ENCODE measurements at places on chromosomes 13 and 19.

DNA sequence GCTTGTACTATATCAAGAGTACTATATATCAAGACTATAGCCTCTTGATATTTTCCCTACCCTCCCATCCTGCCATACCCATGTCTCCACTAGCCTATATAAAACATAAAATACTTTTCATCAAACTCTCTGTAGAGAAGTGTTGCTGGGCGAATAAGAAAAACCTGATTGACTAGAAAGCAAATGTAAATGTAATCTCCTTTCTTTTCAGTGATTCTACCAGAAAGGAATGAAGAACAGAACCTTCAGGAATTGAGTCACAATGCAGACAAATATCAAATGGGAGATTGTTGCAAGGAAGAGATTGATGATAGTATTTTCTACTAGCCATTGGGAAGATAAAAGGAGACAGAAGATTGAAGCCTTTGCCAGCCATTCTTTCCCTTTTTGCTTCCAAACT lies 89.2 kb downstream of the KCNRG start:
- DNase-seq = no peak

DNA sequence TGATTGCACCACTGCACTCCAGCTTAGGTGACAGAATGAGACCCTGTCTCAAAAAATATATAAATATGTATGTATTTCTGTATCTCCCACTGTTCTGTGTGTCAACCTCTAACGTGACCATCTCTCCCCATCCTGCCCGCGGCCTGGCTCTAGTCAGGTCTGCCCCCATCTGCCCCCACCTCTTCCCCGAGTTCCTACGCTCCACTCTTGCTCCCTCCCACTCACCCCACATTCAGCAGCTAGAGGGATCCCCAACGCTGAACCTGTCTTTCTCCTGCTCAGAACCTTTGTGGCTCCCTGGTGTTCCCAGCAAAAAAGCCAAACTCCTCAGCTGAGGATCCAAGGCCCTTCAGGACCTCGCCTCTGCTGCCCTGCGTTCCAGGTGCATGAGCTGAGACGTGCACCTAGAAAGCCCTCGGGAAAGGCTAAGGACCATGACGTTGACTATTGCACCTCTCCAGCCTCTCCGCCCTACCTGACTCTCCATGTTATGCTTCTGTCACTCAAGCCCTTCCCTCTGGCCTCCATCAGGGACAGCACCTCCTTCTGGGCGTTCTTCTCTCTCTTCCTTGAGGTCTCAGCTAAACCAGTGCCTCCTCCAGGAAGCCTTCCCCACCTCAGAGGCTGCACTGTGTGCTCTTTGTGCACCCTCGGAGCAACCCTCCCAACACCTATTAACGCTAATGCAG lies 18.1 kb downstream of the AKT2 start:
- DNase-seq = no peak

DNA sequence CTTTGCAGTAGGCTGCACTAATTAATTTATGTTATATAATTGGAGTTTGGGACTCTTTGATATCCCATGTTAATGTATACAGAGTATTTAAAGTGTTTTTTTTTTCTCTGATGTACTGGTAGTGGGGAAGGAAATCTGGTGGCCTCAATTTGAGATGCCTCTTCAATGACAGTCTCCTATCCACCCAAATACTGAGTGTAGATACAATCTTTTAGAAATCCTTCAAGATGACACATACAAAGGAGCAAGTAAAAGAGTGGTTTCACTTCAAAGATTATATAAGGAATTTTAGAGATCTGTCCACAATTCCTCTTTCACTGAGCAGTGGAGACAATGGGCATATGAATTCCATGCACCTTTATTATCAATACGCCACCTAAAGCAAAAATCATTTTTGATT lies 15.1 kb downstream of the NALCN start:
- DNase-seq = no peak

GRCh38 chr19:39677961-39678889 lies 22.5 kb downstream of the LGALS16 start:
- DNase-seq = no peak

DNA sequence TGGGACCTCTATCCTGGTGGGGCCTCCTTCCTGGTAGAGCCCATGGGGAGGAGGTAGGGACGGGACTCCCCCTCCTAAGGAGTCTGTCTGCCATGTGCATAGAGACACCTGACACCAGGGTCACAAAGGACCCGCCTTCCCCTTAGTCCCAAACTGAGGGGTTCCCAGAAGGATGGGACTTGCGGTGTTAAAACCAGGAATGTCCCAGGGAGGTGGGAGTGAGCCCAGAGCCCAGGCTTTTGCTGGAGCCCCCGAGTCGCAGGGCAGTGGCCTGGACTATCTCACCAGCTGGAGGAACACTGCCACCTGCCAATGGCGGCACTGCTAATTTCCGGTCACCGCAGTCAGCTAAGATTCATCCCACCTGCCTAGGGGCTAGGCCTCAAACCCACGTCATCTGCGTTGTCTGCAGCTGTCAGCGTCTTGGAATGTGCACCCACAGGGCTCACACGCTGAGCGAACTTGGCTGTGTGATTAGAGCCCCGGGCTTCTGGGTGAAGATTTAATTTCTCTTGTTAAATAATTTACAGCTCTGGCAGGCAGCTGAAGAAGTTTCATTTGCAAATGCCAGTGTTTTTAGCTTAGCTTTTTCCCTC lies 31.9 kb upstream of the ATP11A start:
- no peak for DNase-seq

- DNase-seq = no peak
Measured at GRCh38 chr19:52170863-52171320, 529 bp downstream of the ZNF836 start.

- DNase-seq = peak; percentile 23
Measured at GRCh38 chr19:48480558-48481500, 11.7 kb downstream of the CYTH2 start.

GRCh38 chr13:27599096-27599495 lies 21.2 kb downstream of the LNX2 start:
- no peak for DNase-seq

DNA sequence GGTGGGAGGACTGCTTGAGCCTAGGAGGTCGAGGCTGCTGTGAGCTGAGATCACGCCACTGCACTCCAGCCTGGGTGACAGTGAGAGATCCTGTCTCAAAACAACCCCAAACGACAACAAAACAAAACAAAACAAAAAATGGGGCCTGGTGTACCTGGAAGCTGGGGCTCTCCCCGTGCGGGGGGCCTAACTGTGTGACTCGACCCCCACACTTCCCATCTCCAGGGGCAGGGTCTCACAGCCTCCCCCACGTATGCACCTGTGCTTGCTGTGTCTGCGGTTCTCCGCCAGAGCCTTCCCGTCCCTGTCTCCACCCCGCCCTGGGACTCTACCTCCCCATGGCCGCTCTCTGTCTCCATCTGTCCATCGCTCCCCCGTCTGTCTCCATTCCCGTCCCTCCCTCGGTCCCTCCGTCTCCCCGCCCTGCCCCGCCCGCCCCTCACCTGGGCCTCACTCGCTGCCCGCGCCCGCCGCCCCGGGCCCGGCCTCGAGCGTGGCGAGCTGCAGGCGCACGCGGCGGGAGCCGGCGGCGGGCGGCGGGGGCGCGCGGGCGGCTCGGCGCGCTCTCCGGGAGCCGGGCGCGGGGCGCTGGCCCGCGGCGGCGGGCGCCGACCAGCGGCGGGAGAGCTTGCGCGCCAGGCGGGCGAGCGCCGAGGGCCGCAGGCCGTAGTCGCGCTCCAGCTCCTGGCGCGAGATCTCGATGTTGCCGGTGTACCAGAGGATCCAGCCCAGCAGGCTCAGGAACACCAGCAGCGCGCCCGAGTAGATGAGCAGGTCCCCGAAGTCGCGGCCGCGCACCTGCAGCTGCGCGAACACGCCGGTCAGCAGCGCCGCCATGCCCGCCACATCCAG lies 587 bp downstream of the TMEM238 start:
- no peak for DNase-seq

GRCh38 chr13:48294653-48295052 lies 8.9 kb upstream of the RB1 start:
- no peak for DNase-seq

GRCh38 chr19:475360-475759 lies 14.5 kb upstream of the SHC2 start:
- DNase-seq = no peak

DNA sequence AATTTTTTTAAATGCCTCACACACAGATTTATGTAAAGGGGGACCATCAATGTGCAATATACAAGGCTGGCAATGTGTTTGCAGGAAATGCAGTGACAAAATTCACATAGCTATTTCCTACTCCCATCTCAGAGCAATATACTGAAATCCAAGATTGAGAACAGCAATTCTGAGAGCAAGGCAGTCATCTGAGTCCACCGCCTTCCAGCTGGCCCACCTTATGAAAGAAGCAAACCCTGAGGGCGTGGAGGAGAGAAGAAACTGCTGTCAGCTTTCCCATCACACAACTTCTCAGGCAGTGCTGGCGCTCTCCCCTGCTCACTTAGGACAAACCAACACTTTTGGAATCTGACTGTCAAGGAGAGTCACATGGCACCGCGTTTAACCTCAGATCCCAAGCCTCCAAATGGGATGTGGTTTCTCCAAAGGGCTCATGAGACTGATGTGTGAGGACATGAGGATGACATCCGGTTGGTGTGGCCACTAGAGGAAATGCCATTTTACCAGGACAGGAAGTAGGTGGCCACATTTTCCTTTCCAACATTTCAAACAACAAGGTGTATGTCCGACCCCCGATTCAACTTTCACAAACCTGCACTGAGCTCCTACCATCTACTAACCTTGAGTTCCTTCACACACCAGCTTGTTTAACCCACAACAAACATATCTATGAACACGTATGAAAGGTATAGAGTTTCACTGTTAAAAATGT lies 3.7 kb upstream of the DOCK9 start:
- no peak for DNase-seq

DNA sequence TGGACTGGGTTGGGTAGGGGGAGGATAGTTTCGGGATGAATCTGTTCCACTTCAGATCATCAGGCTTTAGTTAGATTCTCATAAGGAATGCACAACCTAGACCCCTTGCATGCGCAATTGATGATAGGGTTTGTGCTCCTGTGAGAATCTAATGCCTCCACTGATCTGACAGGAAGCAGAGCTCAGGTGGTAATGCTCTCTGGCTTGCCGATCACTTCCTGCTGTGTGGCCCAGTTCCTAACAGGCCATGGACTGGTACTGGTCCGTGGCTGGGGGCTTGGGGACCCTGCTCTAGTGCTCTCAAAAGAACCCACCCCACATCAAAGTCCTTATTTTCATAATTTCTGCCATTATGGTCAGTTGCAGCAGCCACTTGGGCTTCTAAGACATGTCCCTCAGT lies 30.1 kb downstream of the DNAJC3 start:
- DNase-seq = no peak
